ENCODE measurements at places on chromosomes 5 and 9. TPM values are rescaled to one million over a fixed set of nuclear protein-coding genes. Genes with fewer than 3 reads are reported as not detected.

Gene NIPSNAP3A
- total RNA-seq, result 15.7 TPM

Gene LECT2
- total RNA-seq, result not detected

Gene ANKRD31
- total RNA-seq, result 0.08 TPM

Gene HMCN2
- 0.05 TPM for total RNA-seq

Gene RELL2
- 3.9 TPM for total RNA-seq

Gene CTXN3
- total RNA-seq, result not detected

Data from A549 treated with GW870086 at 1 μM for 4 hours (cell line).